ENCODE measurements at places on chromosomes 1 and 21.

DNA sequence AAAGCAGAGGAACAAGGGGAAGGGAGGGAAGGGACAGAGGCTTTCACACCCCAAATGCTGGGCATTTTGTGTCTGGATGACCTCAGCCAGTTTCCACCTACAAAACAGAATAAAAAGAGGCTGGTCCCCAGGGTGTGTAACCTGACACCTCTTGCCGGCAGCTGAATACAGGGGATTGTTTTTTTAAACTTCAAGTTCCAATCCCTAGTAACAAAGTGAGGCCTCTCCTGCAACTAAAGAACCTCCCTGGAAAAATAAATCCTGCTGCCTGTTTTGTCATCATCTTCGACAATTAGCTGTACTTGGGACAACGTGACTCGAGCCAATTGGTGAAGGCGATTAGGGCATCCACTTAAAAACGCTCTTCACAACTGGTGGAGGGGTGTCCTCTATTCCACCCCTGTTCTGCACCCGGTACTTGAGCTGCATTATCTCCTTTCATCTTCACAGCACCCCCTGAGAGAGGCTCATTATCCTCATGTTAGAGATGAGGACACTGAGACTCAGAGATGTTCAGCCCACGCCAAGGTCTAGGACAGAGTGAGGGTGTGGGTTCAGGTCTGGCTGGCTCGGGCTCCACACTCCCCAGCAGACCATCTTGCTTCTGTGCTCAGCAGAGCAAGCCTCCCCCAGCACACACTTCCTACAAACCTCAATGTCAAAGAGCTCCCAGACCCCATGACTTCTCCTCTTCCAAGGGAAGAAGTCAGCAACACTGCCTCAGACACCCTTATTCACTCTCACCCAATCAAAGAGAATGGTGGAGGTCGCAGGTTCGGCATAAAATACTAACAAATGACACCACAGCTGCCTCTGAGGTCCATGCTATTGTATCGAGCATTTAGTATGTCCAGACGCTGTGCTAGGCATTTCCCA, 15.2 kb downstream of the ITPKB start:
- DNase-seq: no peak

GRCh38 chr1:75838079-75838478, 41.4 kb downstream of the MSH4 start:
- no peak for DNase-seq

DNA sequence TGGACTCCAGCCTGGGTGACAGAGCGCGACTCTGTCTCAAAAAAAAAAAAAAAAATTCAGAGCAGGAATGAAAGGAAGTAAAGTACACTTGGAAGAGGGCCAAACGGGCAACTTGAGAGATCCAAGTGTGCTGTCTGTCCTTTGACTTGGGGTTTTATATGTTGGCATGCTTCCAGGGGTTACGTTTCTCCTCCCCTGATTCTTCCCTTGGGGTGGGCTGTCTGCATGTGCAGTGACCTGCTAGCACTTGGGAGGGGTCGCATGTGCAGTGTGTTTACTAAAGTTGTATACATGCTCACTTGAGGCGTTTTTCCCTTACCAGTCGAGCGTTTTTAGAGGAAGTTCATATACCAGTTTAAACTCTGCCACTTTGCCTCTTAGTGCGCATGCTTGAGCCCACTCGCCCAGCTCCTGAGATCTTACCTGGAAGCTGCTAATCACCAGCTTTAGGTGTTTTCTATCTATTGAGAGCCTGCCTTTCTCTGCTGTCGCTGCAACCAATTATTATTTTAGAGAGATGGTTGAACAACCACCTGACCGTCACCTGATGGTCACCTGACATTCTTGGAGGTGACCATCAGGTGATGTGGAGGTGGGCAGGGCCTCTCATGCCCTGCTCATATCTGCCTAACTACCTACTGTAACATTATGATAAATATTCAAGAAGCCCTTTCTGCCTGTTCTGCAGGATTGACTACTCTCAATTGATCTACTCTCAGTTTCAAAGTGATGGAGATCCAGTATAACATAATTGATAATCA, 140.1 kb downstream of the MACF1 start:
- DNase-seq: no peak

DNA sequence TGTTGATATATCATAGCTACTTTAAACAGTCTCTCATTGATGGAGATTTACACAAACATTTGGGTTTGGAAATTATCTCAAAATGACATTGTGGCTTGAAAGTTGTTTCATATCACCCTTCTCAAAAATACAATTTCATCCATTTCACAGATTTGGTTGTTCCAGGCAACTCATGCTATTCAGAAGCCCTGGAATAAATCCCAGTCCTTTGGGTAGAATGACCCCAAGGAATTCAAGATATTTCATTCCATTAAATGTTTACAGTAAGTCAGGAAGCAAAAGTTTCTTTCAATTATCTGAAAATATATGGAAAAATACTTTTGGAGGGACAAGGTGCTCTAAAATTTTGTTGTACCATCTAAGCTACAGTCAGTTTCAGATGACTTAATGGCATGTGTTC, 27.1 kb downstream of the MPZL1 start:
- no peak for DNase-seq

GRCh38 chr21:36803816-36804439, 105.0 kb downstream of the SIM2 start:
- DNase-seq: no peak

- DNase-seq: no peak
Observed at GRCh38 chr1:116713474-116713873, 40.8 kb upstream of the CD2 start.

GRCh38 chr1:181479137-181479745, 4.1 kb upstream of the CACNA1E start:
- DNase-seq: no peak

- no peak for DNase-seq
Observed at GRCh38 chr1:11285883-11286734, 13.1 kb downstream of the UBIAD1 start.

- DNase-seq: no peak
Observed at GRCh38 chr1:87806379-87807094, 477.9 kb downstream of the LMO4 start.

GRCh38 chr1:31541194-31541593, 35.1 kb upstream of the TINAGL1 start:
- no peak for DNase-seq

- DNase-seq: no peak
Observed at GRCh38 chr1:33361532-33362235, 40.8 kb upstream of the A3GALT2 start.

- DNase-seq: no peak
Observed at GRCh38 chr1:182069028-182069466, 7.5 kb upstream of the ZNF648 start.

GRCh38 chr1:42143896-42144710, 9.1 kb upstream of the GUCA2B start:
- DNase-seq: no peak

GRCh38 chr1:31224068-31224467, 15.6 kb downstream of the NKAIN1 start:
- no peak for DNase-seq

DNA sequence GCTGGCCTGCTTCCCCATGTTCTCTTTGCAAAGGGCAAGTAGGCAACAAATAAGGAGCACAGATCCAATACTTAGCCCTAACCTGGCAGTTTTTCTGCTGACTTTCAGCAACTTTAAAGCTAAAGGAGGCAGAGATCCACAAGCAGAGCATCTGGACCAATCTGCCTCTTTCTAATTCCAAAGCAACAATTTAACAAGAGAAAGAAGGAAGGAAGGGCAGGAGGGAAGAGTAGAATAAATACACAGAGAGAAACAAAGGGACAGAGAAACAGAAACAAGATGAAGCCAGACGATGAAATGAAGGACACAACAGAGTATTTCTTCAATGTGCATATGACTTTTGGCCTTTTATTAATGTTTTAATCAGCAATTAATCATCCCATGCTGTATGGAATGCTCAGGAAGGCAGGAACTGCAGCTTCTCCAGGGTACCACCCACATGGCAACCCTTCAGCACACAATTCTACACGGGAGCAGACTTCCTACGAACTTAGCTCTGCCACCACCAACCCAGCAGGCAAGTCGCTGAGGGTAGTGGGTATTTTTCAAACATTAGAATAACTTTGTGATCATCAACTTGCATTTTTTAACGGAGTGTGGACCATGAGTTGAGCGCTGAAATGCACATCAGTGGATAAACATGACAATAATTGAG, 15.3 kb downstream of the CLCC1 start:
- no peak for DNase-seq

- DNase-seq: no peak
Observed at GRCh38 chr21:31948676-31949075, 75.9 kb downstream of the HUNK start.

DNA sequence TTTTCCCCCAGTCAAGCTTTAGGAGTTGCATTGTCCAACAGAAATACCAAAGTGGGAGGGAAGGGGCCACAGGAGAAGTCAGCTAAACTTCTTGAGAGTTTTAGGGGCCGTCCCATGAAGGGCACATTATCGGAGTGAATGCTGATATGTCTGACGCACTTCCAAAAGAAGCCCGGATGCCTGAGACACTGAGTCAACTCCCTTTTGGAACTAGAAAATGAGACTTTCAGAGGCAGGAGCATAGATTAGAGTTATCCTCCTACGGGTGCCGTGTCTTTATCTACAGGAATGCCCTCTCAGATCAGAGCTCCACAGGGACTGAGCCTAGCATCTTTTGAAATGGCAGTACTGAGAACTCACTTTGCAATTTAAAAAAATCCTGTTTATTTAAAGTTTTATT, 13.1 kb downstream of the ACTN2 start:
- DNase-seq: no peak

- no peak for DNase-seq
Observed at GRCh38 chr1:217506878-217507277, 124.0 kb downstream of the GPATCH2 start.

GRCh38 chr1:38962113-38962512, 20.5 kb upstream of the RHBDL2 start:
- DNase-seq: no peak

DNA sequence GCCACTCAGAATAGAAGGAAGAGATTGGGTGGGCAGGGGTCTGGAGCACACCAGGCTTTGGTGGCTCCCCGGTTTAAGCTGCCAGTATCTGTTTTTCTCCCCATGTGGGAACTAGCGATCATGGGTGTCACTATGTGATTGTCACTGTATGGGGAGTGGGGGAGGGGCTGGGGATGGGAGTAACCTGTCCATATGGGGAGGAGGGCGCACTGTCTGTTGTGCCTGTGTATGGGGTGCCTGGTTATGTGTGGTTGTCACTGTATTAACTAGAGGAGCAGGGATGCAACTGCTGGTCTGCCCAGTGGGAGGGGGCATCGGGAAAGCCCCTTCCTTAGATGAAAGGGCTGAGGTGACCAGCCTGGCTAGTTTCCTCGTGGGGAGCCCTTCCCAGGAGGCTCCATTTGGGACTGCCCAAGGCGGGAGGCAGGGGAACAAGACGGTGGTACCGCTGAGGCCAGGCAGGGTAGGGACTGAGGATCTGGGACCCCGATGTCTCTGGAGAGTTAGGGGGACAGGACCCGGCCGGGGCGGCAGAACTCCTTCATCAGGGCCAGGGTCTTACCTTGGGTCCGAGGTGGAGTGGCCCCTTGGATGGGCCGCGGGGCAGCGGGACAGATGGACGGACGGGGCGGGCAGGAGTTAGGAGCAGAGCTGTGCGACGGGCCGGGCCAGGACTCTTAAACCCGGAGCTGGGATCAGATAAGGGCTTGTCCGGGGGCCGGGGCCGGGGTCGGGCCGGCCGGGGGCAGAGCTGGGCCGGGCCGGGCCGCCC, at the start of gene KCNJ10:
Gene KCNJ10 (minus strand): TSS at position 701 of the 772 bp plus-strand sequence. CDS start 27,628 bp downstream, outside the sequence.
- DNase-seq: no peak

DNA sequence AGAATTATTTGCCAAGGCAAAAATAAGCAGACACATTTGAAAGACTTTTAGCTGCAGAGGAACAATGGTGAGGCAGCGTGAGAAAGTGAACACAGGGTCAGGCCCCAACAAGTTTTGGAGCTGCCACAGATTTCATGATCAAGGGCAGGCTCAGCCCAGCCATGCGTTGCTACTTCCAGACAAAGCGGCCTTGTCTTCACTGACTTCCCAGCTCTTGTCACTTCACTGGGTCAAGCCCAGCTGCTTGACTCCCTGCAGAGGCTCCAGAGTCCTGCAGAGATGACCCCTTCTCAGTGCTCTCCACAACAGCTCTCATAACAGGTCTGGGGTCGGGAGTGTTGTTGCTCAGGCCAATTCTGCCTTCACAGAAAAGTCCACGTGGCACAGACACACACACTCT, 35.8 kb downstream of the HHAT start:
- DNase-seq: no peak

GRCh38 chr1:17502326-17502778, 37.1 kb upstream of the ARHGEF10L start:
- peak; percentile 19 for DNase-seq

DNA sequence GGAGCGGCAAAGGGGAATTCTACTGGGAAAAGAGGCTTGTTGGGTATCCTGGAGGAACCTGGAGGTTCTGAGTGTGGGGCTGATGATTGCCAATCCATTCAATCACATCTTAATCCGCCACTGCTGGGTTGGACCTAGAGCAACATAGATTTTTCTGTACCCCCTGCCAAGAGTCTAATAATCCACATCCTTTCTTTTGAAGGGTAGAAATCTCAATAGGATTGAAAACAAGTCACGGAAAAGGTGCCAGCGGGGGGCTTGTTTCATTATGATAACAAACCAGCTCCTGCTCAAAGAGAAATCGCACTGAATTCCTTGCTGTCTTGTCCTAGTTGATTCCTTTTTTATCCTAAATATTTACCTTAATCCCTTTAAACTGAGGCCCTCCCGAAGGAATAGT, 528.5 kb downstream of the ADGRL2 start:
- no peak for DNase-seq
